HT-29 (cell line): ENCODE measurements at places on chromosomes 16 and 17.

- peak; percentile 84 for DNase-seq
These were observed 38.2 kb downstream of the KSR1 start for GRCh38 chr17:27494192-27495091.

- DNase-seq = no peak
These were observed 3.4 kb downstream of the WWOX start for GRCh38 chr16:78102865-78103264.

- DNase-seq = no peak
These were observed 10.2 kb downstream of the TAX1BP3 start for GRCh38 chr17:3657874-3658783.

DNA sequence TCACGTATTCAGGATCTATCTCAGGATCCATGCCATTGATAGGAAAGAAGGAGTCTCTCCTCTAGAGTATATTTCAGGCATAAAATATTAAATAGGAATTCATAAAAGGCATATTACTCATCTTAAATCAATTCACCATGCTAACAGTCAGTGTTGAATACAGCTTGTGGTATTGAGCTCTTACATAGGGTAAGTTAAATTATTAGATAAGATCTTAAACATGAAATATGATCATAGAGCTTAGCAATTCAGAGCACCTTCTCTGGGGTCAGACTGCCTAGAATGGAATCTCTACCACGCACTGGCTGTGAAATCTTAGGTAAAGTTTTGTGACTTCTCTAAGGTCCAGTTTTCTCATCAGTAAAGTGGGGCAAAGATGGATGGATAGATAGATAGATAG, 20.7 kb downstream of the MARCHF10 start:
- no peak for DNase-seq
